ENCODE measurements at places on chromosomes 16 and 17.

DNA sequence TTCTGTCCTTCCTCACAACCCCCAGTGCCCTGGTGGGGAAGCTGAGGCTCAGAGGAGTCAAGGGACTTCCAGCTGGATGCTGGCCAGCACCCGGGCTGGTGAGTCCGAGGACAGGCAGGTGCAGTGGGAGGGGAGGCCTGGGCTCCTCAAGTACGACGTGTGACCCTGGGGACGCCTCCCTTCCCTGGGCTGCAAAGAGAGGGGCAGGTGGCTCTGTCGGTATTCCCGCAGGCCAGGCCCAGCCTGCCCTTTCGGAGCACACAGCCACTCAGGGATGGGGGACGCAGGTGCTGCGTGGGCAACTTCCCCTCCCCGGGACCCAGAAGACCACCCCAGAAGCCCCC lies 33.1 kb upstream of the PVALEF start:
- no peak for DNase-seq

DNA sequence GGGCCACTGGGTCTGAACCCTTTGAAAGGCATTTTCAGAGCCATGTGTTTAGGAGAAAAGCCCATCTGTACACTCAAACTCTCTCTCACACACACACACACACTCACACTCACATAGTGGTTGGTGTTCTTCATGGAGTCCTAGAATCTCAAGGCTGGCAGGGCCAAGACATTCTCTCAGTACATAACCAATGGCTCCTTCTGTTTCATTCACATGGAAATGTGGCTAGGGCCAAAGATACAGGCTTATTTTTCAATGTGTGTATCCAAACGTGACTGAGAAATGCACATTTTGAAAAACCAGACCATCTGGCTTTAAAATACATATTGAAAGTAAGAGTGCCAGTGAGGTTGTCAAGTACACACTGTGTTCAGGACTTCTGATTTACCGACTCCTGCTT lies 59.0 kb upstream of the SALL1 start:
- no peak for DNase-seq

DNA sequence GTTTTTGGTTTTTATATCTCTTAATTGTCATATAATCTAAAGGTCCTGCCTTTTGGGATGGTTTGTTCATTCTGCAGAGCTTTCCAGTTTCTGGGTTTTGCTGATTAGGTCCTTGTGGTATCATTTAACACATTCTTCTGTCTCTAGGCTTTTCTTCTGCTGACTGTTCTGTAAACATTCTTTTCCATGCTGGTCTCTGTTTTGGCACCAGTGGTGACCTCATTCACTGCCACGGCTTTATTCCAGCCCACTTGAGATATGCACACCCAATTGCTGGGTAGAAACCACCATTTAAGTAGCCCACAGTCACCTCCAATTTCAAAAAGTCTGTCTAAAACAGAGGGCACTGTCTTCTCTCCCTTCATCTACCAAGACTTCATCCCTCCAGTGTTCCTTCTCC lies 31.1 kb upstream of the COX10 start:
- DNase-seq = no peak

- no peak for DNase-seq
Observed at GRCh38 chr16:83351846-83352245, 455.9 kb upstream of the HSBP1 start.

DNA sequence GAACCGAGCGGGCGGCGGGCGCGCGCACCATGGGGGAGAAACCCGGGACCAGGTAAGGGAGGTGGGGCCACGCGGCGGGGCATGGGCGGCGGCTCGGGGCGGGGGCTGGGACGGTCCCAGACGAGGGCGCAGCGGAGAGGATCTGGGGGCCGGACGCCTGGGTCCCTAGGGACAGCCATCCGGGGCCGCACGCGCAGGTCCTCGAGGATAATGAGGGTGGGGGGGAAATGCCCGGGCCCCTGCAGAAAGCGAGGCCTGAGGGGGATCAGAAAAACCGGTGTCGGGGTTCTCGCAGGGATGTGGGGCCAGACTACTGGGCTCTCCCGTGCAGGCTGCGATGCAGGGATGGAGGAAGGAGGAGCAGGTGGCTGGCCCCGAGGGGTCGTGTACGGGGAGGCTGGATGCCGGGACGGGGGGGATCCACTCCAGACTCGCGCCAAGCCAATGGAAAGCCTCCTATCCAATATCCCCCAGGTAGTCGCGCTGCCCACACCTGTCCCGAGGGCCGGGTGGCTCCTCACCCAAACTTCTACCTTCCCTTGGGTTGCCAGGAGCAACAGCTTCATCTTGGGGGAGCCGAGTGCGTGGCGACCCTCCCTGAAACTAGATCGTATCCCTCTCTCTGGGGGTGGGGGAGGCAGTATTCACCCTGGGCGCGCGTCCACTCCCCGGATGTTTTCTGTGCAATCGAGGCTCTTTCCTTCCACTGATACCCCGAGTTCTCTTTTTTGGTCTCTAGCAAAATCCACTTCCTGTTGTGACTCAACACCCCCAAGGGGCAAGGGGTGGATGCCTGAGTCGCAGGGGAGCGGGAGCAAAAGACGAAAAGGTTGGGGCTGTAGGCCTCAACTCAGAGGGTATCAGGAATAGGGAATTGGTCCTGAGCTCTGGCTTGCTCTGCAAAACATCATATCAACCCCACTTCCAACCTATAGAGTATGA lies 532 bp downstream of the ARRB2 start:
- DNase-seq = peak; percentile 30

- no peak for DNase-seq
Observed at GRCh38 chr16:25996052-25996451, 304.3 kb downstream of the HS3ST4 start.

- no peak for DNase-seq
Observed at GRCh38 chr16:67865318-67865717, 7.5 kb upstream of the EDC4 start.

- DNase-seq = no peak
Observed at GRCh38 chr17:82864713-82865248, 25.0 kb upstream of the ZNF750 start.

GRCh38 chr16:87469169-87469568 lies 23.7 kb downstream of the ZCCHC14 start:
- no peak for DNase-seq
